ENCODE measurements at places on chromosomes 12 and 14.

- no peak for DNase-seq
These were observed 334.2 kb upstream of the RPL10L start for GRCh38 chr14:46985529-46986380.

- DNase-seq: no peak
These were observed 258.6 kb upstream of the DCN start for GRCh38 chr12:91441246-91441645.

DNA sequence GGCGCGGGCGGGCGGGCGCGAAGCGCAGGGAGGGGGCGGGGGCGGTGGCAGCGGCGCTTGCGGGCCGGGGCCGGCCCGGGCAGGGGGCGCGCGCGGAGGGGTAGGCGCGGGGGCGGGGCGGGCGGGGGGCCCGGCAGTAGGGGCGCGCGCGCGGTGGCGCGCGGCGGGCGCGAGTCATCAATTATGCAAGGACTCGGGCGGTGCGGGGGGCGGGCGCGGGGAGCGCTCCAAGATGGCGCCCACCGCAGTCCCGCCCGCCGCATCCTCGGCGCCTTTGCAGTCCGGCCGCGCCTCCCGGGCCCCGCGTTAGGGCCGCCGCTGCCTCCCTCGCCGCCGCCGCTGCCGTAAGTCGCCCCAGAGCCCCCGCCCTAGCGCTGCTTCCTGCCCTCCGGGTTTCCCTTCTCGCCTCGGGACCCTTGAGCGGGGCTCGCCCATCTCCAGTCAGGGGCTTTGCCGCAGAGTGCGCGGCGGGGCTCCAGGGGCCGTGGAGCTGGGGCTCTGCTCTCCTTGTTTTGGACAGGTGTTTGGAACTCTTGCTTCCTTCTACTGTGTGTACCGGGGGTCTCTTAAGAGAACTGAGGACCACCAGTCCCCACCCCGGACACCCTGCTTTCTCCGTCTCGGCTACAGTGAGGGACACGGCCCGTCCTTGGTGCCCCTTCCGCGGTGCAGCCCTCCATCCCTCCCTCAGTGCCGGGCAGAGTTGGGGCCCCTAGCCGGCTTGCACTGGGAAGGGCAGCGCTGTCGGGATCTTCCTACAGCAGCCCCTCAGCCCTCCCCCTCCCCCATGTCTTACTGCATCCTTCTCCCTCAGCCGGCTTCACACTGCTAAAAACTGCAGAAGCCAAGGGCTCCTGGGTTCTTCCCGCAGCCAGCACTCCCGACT lies at the start of gene SCN8A:
Gene SCN8A, plus strand, starts transcription at position 218 of the 886 bp plus-strand sequence. CDS start 71,585 bp downstream, outside the sequence.
- peak; percentile 62 for DNase-seq

DNA sequence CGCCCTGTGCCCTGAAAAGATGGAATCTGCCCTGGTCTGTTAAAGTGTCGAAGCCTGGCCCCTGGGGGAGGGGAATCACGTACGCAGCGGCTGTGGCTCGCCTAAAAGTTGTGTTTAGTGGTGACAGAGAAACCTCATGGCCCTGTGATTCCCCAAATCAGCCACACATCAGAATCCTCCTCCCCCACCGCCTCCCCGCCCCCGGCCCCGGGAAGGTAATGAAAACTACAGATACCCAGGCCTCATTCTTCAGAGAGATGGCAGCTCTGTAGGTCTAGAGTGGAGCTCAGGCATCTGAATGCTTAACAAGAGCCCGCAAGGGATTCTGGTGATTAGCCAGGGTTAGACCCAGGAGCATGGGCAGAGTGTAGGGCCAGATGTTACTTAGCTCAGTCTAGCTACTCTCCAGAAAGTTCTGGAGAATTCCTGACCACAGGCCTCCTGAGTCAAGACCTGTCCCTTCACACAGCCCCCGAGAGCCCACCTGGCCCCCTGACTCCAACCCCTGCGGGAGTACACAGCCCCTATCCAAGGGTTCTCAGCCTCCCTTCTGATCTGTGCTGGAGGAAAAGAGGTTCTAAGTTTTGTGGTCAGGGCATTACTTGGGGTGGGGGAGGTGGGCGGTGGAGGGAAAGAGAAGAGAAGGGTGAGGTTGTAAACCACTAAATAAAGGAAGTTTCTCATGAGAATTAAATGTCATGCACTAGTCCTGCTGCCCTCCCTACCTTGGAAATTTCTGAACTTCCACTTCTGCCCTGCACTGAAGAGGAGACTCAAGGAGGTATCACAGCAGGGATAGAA lies 114.8 kb downstream of the PLXNC1 start:
- no peak for DNase-seq

- DNase-seq: no peak
These were observed 142.1 kb downstream of the DYRK2 start for GRCh38 chr12:67790660-67791059.

DNA sequence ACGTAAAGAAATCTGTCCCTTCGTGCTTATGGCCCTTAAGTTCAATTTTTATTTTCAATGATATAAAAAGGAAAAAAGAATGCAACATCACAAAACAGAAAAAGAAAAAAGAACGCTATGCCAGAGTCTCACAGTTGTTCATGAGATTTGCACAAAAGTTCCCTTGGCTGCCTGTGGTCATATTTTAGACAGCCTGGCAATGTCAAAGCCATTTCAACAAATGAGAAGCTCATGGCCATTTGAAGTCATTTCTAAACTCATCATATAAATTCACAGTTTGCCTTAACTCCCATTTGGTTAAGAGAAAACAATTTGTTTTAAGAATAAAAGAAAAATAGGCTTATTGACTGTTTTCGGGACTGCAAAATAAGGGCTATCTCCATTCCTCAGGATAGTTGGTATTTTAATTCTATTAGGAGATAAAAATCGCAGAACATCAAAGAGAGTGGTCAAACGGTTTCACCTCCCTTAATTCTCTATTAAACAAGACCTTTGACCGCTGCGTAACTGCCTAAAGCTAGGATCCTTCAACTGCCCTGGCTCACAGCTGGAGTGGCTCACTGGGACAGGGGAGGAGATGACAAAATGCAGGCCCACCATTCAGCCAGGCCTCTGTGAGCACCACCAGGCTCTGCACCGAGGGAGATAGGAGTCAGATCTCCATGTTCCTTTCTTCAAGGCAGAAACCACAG lies 119.2 kb upstream of the DAAM1 start:
- no peak for DNase-seq

DNA sequence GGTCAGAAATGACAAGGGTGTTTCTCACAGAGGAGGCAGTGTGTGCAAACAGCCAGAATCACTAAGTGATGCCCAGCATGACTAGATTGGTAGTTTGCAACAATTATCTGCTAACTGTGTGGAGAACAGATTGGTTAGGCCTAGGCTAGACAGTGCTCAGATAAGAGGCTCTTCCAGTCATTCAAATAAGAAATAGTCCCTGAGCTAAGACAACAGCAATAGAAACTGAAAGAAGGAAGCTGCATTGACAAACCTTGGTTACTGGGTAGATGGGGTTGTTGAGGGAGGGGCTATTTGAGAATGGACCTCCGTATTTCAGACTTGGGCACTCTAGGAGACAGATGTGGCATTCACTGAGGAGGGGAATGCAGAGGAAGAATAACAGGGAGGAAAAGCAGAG lies 255.0 kb upstream of the NPAS3 start:
- DNase-seq: no peak

DNA sequence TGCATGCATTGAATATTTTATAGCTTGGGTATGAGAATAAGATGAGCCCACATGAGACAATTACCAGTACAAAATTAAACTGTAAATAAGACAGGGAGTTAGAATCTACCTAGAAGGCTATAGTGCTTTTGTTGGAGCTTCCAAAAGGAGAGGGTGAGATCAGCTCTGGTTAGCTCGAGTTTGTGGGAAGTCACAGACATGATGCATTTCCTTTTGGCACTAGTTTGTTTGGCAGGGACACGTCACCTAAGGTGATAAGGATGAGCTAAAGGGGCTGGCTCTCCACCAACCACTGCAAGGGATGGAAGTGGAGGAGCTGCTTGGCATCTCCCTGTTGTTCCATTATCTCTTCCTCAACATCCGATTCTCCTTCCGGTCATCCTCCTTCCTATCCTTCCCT lies 48.5 kb upstream of the CPM start:
- DNase-seq: no peak

- DNase-seq: no peak
These were observed 2.7 kb upstream of the GZMH start for GRCh38 chr14:24612196-24612595.

- DNase-seq: no peak
These were observed 70.9 kb downstream of the ASCL4 start for GRCh38 chr12:107845226-107845979.

- no peak for DNase-seq
These were observed 186.6 kb downstream of the RGS6 start for GRCh38 chr14:72118841-72119240.

DNA sequence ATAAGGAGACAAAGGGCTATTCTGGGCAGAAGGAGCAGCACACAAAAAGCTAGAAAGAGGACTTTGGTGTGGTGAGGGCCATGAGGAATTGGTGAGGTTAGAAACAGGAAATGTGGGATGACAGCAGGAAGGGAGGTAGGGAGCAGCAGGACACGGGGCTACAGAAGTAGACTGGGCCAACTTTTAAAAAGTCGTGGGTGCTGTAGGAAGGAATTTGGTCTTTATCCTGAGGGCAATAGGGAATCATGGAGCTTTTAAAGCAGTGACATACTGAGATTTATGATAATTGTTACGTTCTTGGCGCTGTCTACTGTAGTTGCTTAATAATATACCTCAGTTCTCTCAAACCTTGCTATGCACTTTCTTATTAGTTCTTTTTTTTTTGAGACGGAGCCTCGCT lies 8.2 kb upstream of the CHURC1 start:
- no peak for DNase-seq

GRCh38 chr12:40263616-40264409 lies 39.0 kb downstream of the LRRK2 start:
- no peak for DNase-seq

DNA sequence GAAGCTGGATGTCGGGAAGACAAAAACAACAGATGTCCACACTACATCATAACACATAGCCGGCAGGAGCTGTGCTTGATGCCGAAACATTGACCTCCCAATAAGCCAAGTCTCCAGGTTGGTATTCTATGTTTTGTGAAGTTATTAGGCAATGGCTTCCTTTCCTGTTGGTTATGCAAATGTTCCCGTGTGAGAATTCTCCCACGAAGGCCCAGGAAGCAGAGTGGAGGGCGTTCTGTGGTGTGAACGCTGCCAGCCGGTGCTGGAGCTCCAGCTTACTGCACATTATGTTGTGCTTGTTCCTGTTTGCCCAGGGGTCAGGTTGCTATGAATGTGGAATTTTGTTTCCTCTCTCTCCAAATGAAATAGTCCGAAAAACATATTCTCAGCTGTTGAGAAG lies 156.4 kb upstream of the HMGA2 start:
- DNase-seq: no peak

DNA sequence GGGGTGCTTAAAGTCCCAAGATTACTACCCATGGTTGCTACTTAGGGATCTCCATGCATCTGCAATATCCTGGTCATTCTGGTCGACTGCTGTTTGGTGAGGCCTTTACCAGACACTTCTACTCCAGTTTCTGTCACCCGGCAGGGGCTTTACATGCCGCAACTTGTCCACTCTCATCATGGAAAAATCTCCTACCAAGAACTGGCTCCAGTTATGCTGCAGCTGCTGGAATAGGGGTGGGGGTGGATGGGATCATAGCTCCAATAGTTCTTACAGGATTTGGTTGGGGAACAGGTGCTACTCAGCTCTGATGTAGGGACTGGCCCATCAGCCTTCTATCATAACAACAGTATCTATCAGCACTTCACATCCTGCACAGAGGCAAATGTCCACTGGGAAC lies 51.6 kb downstream of the SPTB start:
- DNase-seq: no peak

- peak; percentile 52 for DNase-seq
These were observed 776 bp downstream of the RDH5 start for GRCh38 chr12:55720894-55721444.

DNA sequence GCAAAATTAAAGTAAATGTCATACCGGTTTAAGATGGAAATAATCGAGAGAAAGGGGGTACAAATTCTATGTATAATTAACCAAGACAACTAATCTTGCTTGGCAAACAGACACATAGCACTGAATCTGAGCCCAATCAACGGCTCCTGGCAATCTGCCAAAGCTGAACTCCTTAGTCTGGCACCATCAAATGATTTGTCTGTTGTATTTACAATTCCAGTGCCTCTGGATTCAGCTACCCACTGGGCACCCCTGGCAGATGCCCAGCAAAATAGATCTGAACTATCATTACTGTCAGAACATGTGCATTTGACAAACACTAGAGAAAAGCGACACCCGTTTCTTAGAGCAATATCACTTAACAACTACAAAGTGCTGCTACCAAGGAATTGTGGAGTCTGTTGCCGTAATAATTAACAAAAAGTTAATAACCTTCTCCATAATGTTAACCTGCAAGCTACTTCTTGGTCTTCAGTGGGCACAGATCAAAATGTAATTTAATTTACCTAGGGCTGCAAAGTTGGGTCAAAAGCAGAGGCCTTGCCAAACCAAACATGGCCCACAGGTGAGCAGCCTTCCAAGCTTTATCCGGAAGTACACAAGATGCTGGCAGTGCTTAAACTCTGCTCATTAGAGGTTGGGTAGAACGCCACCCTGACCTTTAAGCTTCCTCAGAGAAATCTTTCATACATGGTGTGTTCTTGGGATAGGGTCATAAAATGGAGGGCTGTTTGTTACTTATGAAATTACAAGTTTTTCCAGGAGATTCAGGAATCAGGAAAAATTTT lies 7.6 kb downstream of the EGLN3 start:
- DNase-seq: peak; percentile 25

DNA sequence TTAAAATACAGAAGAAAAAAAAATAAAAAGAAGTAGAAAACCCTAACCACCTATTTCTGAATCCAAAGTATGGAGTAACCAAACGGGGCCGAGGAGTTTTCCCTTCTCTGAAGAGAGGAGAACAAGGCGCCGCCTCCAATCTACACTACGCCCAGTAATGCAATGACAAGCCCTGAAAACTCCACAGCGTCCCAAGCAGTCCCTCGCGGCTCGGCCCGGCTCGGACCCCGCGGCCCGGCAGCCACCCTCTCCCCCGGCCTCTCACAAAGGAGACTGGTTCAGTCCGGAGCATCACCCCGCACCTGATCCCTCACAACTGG lies 371 bp downstream of the CHD8 start:
- DNase-seq: no peak

- peak; percentile 33 for DNase-seq
These were observed 30.8 kb downstream of the BTG1 start for GRCh38 chr12:92114834-92115233.

- DNase-seq: no peak
These were observed 241.3 kb upstream of the CCDC196 start for GRCh38 chr14:66244834-66245233.

DNA sequence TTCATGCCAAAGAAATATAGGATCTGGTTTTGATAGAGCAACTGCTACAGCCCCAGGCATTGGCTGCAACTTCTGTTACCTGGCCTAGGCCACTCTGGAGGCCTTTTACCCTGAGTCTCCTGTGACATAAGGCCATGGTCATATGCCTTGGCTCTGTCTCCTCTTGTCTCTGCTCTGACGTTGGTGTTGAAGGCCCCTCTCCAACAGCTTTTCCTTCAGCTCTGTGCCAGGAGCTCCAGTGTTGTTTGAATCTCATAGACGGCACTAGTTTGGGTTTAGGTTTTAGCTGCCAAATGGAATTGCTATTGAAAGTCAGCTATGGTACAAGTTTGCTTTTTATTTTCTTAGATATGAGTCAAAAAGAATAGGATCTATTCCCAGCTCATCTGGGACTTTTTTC lies 41.1 kb downstream of the TTLL5 start:
- DNase-seq: no peak

GRCh38 chr14:105859717-105860614 lies 333.6 kb downstream of the TMEM121 start:
- no peak for DNase-seq

GRCh38 chr12:45575823-45576475 lies 153.6 kb upstream of the ARID2 start:
- DNase-seq: no peak

GRCh38 chr12:123059500-123059899 lies 79.0 kb downstream of the ARL6IP4 start:
- peak; percentile 73 for DNase-seq

Measured in G401 (cell line).